ENCODE measurements at places on chromosomes 6 and 20.

- no peak for DNase-seq
These were observed 8.8 kb downstream of the GNL1 start for GRCh38 chr6:30547454-30547853.

DNA sequence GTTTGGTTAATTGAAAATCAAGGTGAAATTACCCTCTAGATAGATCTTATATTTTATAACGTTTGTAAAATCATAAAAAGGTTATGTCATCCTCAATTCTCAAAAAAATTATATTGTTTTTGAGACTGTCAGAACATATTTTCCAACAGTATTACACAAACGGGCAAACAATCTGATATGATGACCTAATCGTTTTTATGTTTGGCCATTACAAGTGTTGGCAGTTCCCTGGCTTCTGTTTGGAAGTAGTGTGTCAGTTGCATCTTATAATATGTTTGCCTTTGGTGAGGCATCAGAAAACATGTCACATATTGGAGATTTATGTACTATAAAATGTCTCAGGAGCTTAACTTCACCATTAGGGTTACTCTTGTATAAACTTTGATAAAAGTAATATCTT, 308.1 kb upstream of the EPHA7 start:
- no peak for DNase-seq

- DNase-seq = no peak
These were observed 933.7 kb upstream of the GJE1 start for GRCh38 chr6:141199074-141199473.

- no peak for DNase-seq
These were observed 531.3 kb upstream of the MAN1A1 start for GRCh38 chr6:119880840-119881239.

- no peak for DNase-seq
These were observed 311.8 kb downstream of the CD83 start for GRCh38 chr6:14429396-14429795.
